B cell (primary cell): ENCODE measurements at places on chromosomes 3 and 15.
A peak's percentile ranks its signal among the peaks of the same experiment; 100 is the strongest.

DNA sequence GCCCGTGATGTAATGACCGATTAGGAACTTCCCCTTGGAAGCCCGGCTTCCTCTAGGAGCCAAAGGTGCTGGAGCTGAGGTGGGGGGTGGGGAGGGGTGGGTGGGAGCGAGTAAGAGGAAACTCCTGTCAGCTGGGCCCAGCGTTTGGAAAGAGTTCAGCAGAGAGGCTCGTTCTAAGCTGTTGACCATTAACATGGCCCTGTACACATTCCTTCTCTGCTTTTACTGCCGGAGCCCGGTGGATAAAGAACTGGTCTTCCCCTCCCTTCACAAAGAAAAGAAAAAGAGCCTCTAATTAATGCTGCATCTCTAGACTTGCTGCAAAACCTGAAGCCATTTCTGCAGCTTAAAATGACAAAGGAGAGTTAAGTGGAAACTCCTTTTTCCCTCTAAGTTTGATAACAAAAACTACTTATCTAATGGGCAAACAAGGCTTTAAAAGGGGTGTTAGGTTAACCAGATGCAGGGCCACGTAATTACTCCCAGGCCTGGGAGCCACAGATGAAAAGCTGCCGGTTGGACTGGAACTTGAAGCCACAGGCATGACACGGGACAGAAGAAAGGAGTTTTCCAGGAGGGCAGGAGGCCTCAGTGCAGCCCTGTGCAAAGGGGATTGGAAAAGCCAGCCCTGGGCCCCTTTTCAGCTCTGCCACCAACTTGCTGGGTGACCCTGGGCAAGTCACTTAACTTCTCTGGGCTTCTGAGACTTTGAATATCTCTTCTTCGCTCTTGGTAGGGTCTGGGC, 71.3 kb downstream of the SMAD6 start:
- DNase-seq, result no peak

DNA sequence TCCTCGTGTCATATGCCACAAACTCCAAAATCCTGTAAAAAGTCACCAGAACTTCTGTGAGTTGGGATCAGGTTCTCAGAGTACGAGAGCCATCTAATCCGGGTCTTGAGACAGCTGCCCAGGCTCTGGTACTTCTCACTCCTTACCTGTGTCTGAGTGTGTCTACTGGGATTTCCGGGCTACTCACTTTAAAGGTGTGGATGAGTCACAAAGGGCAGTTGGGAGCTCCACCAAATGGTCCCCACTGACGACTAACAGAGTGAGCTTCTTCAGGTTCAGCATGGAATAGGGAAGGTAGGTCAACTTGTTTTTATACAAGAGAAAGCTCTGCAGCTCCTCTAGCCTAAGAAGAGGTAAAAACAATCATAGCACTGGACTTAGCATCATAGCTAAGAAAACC, 29.5 kb downstream of the RTP3 start:
- DNase-seq, result no peak

DNA sequence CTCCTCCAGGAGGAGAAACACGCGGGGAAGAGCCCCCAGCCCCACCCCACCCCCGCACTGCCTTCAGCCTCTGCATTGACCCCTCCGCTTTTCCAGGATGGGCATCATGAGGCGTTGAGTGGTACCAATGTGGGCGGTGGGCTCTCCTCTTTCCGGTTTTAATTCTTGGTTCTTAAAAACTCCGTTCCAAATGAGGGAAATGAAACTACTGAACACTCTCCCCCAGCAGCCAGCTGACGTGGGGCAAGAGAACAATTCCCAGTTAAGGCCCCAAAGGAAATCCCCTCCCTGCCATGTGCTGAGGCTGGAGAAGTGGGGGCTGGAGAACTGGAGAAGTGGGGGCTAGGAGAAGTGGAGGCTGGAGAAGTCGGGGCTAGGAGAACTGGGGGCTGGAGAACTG, 5.3 kb upstream of the NRROS start:
- peak; percentile 87 for DNase-seq

GRCh38 chr3:184405075-184406030, 25.5 kb downstream of the CHRD start:
- DNase-seq, result no peak

- DNase-seq, result peak; percentile 84
Measured at GRCh38 chr3:18740631-18741583, 315.8 kb upstream of the SATB1 start.

- DNase-seq, result no peak
Measured at GRCh38 chr3:121996441-121996840, 25.6 kb downstream of the ILDR1 start.

DNA sequence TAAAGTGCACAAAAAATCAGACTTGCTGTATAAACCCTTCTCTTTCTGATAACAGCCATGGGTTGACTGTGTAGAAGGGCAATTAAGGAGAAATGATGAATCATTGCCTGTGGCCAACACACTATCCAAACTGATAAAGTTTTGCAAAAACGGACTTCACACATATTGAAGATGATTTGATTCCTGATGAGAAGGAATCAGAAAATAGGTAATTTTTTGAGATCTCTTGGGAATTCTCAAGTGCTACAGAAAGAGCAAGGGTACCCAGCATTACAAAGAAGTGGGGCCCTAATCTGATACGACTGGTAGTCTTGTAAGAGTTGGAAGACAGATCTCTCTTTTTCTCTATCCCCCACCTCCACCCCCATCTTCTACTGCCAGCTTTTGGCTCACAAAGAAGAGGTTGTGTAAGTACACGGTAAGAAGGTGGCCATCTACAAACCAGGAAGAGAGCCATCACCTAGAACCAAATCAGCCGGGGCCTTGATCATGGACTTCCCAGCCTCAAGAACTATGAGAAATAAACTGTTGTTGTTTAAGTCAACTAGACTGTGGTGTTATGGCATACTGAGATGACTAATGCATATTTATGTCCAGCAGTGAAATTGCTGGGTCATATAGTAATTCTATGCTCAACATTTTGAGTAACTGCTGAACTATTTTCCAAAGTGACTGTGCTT, 254.7 kb downstream of the EDEM1 start:
- no peak for DNase-seq

DNA sequence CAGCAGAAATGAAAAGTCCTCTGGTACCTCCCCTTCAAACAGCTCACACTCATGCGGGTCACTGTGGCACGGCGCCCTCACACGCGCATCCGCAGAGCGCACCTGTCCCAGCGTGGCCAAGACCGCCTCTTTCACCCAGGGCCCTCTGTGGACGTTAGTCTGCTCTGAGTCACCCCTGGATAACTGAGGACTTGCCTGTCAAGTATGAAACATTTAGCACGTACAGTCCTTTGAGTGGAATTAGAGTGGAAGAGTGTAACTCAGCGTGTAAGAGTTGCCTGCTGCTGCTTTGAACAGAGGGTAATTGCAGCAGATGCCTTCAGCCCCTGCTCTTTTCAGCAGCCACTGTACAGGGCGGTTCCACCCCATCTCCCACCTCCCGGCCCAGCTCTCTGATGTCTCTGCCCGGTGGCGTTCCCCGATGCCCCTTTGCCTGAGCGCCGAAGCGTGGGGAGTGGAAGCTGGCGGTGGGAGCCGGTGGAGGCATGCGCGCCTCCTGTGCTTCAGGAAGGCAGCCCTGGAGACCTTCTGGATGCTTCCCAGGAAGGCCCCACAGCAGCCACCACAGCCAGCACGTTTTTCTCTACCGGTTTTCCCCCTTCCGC, 23.0 kb downstream of the CPN2 start:
- DNase-seq, result peak; percentile 36

GRCh38 chr3:195286115-195286872, 15.3 kb upstream of the XXYLT1 start:
- no peak for DNase-seq

GRCh38 chr3:132517311-132517710, 79.8 kb upstream of the ACKR4 start:
- no peak for DNase-seq

GRCh38 chr15:64502551-64502950, 42.2 kb downstream of the ZNF609 start:
- no peak for DNase-seq

DNA sequence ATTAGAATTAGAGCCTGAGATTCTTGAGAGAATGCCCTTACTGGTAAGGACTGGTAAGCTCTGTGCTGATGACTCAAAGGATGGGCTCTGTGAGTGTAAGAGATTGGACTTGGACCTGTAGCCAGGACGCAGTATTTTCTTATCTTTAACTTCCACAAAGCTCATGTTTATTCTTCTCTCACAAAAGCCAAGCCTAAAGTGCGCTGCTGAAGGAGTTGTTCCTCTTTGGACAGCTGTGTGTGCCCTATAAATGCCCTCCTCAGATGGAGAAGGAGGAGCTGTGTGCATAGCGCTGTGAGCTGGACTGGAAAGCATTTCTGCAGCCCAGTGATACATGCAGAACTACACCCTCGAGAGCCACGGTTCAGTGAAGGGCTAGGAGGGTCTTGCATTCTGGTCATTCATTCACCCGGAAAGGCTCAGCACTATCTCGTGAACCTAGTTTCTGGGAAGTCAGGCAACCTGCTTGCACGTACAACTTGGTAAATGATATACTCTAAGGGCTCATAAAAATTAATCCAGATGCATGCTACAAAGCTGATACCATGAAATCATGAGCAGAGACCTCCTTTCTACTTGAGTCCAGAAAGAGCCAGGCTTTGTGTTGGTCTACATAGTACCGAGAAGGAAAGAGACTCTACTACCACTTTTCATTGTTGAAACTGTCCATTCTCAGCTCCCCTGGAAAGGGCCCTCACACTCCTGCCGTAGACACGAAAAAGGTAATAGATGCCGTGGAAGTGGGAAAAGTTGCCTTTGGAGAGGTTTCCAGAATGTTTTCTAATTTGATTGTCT, 103.0 kb upstream of the TBL1XR1 start:
- peak; percentile 36 for DNase-seq

GRCh38 chr3:16477056-16477455, 36.4 kb downstream of the RFTN1 start:
- no peak for DNase-seq

DNA sequence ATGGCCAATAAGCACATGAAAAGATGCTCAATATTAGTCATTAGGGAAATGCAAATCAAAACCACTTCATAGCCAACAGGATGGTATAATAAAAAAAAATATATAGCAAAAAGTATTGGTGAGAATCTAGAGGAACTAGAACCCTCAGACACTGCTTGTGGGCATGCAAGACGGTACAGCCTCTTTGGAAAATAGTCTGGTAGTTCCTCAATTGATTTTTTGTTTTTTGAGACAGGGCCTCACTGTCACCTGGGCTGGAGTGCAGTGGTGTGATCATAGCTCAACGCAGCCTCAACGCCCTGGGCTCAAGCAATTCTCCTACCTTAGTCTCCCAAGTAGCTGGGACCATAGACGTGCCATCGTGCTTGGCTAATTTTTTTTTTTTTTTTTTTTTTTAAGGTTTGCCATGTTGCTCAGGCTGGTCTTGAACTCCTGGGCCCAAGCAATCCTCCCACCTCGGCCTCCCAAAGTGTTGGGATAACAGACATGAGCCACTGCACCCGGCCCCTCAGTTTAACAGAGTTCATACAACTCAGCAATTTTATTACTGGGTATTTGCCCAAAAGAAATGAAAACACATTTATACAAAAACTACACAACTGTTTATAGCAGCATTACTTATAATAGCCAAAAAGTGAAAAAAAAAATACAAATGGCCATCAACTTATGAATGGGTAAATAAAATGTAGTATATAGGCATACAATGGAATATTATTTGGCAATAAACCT, 5.1 kb downstream of the PRC1 start:
- DNase-seq, result peak; percentile 32

DNA sequence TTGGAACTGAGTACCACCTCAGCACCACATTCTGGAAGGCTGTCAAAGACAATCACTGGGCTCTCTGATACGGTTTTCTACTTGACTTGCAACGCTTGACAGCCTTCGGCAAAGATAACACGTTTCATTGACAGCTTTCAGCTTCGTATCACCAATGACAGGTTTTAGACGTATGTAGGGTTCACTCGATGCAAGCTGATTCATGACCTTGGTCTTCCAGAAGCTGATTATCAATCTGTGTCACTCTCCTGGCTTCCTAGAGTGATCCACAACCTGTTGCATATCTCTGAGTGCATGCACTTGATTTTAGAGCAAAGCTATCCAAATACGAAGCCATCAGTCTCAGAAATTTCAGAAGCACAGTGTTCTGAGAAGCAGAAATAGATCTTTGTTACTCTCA, 381.6 kb downstream of the FEZF2 start:
- no peak for DNase-seq

GRCh38 chr15:74988007-74988800, 7.2 kb upstream of the SCAMP5 start:
- no peak for DNase-seq

DNA sequence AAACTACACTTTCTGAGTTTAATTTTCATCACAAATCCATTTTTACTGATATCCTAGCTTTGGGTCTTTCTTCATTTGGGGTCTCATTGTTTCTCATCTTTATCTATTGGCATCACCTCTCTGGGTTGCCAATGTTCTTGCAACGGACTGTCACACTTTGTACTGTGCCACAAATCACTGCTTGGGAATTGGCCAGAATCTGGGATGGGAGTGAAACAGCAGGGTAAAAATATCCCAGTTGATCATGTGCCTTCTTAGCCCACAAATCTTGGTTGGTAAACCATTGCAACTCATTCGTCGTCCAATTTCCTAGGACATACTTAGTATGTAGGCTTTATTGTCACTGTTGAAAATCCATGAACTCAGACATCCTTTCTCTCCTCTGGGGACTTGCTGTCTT, 698.5 kb downstream of the OTOL1 start:
- no peak for DNase-seq

- DNase-seq, result no peak
Measured at GRCh38 chr15:61946778-61947177, 113.5 kb downstream of the VPS13C start.

DNA sequence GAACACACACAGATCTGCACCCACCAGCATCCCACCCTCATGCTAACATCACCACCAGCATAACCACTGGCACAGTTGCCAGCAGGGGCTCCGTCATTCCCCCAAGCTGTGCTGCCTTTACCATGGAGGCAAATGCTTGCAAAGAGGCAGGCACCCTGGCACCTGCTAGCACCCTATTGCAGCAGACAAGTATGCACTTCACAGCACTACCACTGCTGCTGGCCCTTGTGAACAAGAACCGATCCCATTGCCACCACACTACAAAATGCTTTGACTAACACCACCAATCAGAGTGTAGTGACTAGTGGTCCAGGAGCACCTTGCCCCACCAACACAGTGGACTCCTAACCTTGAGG, 862.2 kb upstream of the DPPA4 start:
- DNase-seq, result no peak

- no peak for DNase-seq
Measured at GRCh38 chr3:117356091-117356705, 646.6 kb downstream of the TUSC7 start.

GRCh38 chr3:133115176-133115575, 77.0 kb downstream of the TMEM108 start:
- DNase-seq, result no peak

DNA sequence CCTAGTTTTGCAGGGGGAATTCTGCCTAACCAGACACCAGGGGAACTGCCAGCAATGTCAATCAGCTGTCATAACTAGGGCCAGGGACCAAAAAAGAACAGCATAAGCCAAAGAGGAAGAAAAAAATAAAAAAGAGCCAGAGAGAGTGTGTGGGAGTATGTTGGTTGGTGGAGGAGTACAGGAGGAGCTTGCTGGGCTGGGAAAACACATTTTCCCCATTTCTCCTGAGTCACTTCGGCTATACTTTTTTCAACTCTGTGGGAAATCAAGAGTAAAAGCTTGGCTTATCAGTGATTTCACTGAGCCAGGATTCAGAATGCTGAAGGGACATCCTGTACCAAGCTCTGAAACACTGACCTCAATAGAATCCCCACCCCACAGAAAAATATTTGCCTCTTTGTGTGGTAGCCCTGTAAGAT, 144.7 kb upstream of the DPH6 start:
- DNase-seq, result no peak

GRCh38 chr3:66836363-66837152, 161.5 kb upstream of the KBTBD8 start:
- DNase-seq, result no peak
